Progenitor cell of endocrine pancreas (in vitro differentiated cells): ENCODE measurements at places on chromosomes 6 and 20. TPM values are rescaled to one million over a fixed set of nuclear protein-coding genes. Genes with fewer than 3 reads are reported as not detected.

DNA sequence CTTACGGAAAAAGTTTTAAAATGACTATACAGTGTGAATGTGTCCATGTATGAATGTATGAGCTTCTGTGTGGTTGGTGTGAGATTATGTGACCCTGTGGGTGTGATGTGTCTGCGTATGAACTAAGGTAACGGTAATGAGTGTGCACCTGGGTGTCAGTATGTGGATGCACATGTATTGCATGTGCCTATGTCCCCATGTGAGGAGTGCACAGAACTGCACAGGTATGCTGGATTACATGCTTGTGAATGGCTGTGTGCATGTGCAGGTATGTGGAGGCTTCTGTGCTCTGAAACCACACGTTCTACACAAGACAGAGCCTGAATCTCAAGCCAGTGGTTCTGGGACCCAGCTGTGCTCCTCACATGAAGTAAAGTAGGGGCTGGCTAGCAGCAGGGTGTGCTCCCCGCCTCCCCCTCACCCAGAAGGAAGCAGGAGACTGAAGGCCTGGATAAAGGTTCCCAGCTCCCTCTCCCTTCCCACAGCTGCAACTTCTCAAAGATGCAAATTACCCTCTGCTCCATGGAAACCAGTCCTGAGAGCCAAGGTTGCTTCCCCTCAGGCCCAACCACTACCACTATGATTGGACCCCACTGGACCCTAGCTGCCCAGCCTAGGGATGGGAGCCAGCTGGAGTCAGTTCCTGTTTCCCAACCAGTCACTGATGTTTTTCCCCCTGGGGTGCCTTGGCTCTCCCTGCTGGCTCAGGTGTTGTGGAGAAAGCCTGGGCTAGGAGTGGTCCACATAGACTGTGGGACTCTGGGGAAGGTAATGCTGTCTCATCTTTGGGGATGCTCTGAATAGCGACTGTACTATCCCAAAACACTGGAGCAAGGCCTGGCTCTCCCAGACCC, 24.8 kb upstream of the SPDEF start:
- no peak overlapping the region for H3K4me3 ChIP-seq
- H3K27me3 ChIP-seq: no peaks in the 10 kb centered on the region
- H3K4me1 ChIP-seq: no peaks in the 10 kb centered on the region
- DNase-seq: no peak

Gene COMMD7
- 69.8 and 70.1 TPM in 2 replicates for total RNA-seq

- H3K4me3 ChIP-seq: no peak overlapping the region
- H3K27me3 ChIP-seq: no peaks in the 10 kb centered on the region
- peak overlapping the region; percentile 86 for H3K27ac ChIP-seq
- H3K4me1 ChIP-seq: peaks cover 19% of the 10 kb centered on the region
Measured at GRCh38 chr20:17648791-17649730, 33.0 kb downstream of the RRBP1 start.

DNA sequence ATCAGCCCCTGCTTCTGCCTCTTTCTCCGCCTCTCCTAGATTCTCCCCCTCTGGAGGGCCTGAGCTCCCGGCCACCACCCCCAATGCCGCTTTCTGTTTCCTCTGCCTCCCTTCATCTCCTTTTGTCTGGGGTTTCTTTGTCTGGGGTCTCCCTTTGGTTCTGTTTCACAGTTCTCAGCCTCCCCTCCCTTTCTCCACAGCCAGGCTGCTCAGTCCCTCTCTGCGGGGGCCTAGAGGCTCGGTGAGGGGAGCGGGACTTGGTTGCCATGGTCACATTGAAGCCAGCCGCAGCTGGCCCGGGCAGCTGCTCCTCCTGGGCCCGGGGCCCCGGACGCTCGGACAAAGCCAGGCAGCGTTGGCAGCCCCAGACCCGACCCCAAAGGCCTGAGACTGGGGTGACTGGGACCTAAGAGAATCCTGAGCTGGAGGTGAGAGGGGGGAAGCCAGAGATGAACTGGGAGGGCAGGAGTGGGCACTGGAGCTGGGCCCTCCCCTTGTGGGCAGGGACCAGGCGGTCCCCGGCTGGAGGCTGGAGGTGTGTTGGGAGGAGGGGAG, 3.5 kb upstream of the DDR1 start:
- peaks cover 41% of the 10 kb centered on the region for H3K4me1 ChIP-seq
- H3K4me3 ChIP-seq: peak overlapping the region; percentile 65
- no peak for DNase-seq
- no peaks in the 10 kb centered on the region for H3K36me3 ChIP-seq
- peaks cover 8% of the 10 kb centered on the region for H3K27me3 ChIP-seq

Gene MYT1
- total RNA-seq: 1.9 and 2.3 TPM in 2 replicates

Gene OR12D3
- total RNA-seq: not detected in 2 replicates

Gene RFX6
- total RNA-seq: 28.7 and 34.2 TPM in 2 replicates

GRCh38 chr20:58691773-58692578, 624 bp upstream of the NPEPL1 start:
- H3K27me3 ChIP-seq: no peaks in the 10 kb centered on the region
- H3K4me3 ChIP-seq: no peak overlapping the region
- DNase-seq: no peak
- H3K36me3 ChIP-seq: peaks cover 5% of the 10 kb centered on the region

- no peak overlapping the region for H3K4me3 ChIP-seq
- no peak overlapping the region for H3K27ac ChIP-seq
- H3K36me3 ChIP-seq: peaks cover 5% of the 10 kb centered on the region
- H3K27me3 ChIP-seq: no peaks in the 10 kb centered on the region
- peaks cover 1% of the 10 kb centered on the region for H3K4me1 ChIP-seq
Measured at GRCh38 chr6:49332781-49333180, 130.3 kb downstream of the MMUT start.

Gene MICB
- 0.43 and 0.95 TPM in 2 replicates for total RNA-seq

DNA sequence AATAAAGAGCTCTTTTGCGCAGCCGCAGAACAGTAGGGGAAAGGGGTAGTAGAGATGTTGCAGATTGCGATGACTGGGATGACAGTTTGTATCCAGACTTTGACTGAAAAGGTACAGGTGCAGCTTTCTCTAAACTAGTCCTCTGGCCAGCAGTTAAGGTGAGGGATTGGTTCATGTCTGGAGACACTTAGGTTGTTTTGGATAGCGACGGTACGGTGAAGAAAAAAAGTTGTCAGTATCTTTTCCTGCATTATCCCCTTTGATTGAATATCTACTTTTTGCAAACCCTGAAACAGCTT, 537 bp downstream of the PRR3 start:
- peaks cover 20% of the 10 kb centered on the region for H3K4me1 ChIP-seq
- no peaks in the 10 kb centered on the region for H3K27me3 ChIP-seq
- peak overlapping the region; percentile 99 for H3K27ac ChIP-seq
- peaks cover 10% of the 10 kb centered on the region for H3K36me3 ChIP-seq
- H3K4me3 ChIP-seq: peak overlapping the region; percentile 96
- no peak for DNase-seq

GRCh38 chr6:122116835-122117627, 282.4 kb upstream of the HSF2 start:
- no peaks in the 10 kb centered on the region for H3K36me3 ChIP-seq
- no peak overlapping the region for H3K27ac ChIP-seq
- H3K4me3 ChIP-seq: no peak overlapping the region
- no peak for DNase-seq
- H3K27me3 ChIP-seq: no peaks in the 10 kb centered on the region
- H3K4me1 ChIP-seq: no peaks in the 10 kb centered on the region

Gene MRPS18A
- 39.8 and 41.9 TPM in 2 replicates for total RNA-seq

GRCh38 chr6:54877713-54878317, 31.2 kb downstream of the FAM83B start:
- H3K27me3 ChIP-seq: no peaks in the 10 kb centered on the region
- no peak for DNase-seq
- H3K27ac ChIP-seq: no peak overlapping the region
- H3K4me1 ChIP-seq: peaks cover 12% of the 10 kb centered on the region

DNA sequence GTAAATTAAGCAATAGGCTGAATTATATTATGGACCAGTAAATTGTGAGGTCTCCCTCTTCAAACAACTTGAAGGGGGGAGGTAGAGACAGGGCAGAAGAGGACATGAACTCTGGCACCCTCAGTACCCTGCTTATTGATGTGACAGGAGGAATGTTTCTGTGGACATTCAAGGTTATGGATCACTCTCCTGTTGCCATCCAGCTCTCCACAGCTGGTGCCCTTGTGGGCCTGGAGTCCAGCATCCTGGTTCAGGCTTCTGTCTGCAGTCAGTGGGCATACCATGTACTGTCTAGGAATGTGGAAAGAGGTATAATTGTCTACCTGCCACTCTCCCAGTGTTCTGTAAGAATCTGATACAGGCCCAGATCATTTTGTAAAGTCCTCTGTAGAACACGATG, 55.6 kb downstream of the FAM120B start:
- peaks cover 5% of the 10 kb centered on the region for H3K4me1 ChIP-seq
- H3K36me3 ChIP-seq: peaks cover 7% of the 10 kb centered on the region
- DNase-seq: no peak
- no peak overlapping the region for H3K27ac ChIP-seq
- no peaks in the 10 kb centered on the region for H3K27me3 ChIP-seq
- H3K4me3 ChIP-seq: no peak overlapping the region
